ENCODE measurements at places on chromosomes 12 and 14.

GRCh38 chr14:73723406-73723796 lies 9.2 kb upstream of the PNMA1 start:
- DNase-seq = no peak

DNA sequence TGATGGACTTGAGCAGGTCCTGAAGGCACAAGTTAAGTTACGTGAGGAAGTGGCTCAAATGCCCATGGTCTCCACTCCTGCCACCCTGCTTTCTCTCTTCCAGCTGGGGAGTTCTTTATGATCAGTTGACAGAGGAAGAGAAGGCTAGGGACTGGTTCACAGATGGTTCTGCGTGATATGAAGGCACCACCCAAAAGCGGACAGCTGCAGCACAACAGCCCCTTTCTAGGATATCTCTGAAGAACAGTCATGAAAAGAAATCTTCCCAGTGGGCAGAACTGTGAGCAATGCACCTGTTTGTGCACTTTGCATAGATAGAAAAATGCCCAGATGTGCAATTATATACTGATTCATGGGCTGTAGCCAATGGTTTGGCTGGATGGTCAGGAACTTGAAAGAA lies 162.4 kb upstream of the FSCB start:
- DNase-seq = no peak

DNA sequence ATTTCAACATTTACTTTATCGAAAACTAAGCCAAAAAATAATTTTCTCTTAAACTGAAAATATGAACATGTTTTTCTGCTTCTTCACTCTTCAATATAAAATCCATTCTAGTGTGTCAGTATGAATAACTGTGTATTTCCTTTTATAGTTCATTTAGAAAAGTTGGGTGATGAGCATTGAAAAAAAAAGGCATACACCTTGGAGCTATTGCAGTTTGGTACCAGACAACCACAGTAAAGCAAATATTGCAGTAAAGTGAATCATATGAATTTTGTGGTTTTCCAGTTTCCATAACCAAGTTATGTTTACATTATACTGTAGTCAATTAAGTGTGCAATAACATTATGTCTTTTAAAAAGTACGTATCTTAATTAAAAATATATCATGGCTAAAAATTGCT lies 195.0 kb upstream of the FOXG1 start:
- DNase-seq = no peak

GRCh38 chr12:57342207-57342691 lies 88.6 kb downstream of the R3HDM2 start:
- DNase-seq = peak; percentile 25
